Left colon (tissue), 2 donors: ENCODE measurements at places on chromosomes 3 and 15. TPM values are rescaled to one million over a fixed set of nuclear protein-coding genes. Genes with fewer than 3 reads are reported as not detected.

The GHRL gene
- 1.1 TPM for total RNA-seq

The CAMK2N2 gene
- not detected for total RNA-seq

The IL1RAP gene
- total RNA-seq: 6.1 TPM

The CCR8 gene
- total RNA-seq: not detected

The KCNH8 gene
- total RNA-seq: 0.92 TPM

The LAMB2 gene
- 66.1 TPM for total RNA-seq

The MYO1E gene
- total RNA-seq: 331 TPM

The SEMA7A gene
- total RNA-seq: 1.7 TPM

The COLQ gene
- 1.7 TPM for total RNA-seq

The EBLN2 gene
- total RNA-seq: 3.2 TPM

The GOLGA6A gene
- total RNA-seq: not detected

The RPL39L gene
- 3.2 TPM for total RNA-seq

The PTX3 gene
- total RNA-seq: 2.1 TPM

The B3GNT5 gene
- 80.3 TPM for total RNA-seq

The ITGB5 gene
- total RNA-seq: 103 TPM

The GHSR gene
- not detected for total RNA-seq

The ROBO2 gene
- total RNA-seq: 1.4 TPM

The USF3 gene
- 25.6 TPM for total RNA-seq

The C3orf85 gene
- total RNA-seq: 31.9 TPM

The GOLGA8N gene
- 2.9 TPM for total RNA-seq

The FBXO40 gene
- not detected for total RNA-seq

The WDR93 gene
- total RNA-seq: not detected

The C2CD4B gene
- total RNA-seq: 2.8 TPM

The UROC1 gene
- not detected for total RNA-seq

The AMOTL2 gene
- total RNA-seq: 17.6 TPM

The KIF7 gene
- total RNA-seq: 1.7 TPM

The TXNRD3 gene
- 4.8 TPM for total RNA-seq

The IL20RB gene
- 0.89 TPM for total RNA-seq

The CPLX3 gene
- total RNA-seq: not detected

The XYLB gene
- total RNA-seq: 18.0 TPM

The ZNF619 gene
- 11.7 TPM for total RNA-seq

The GLDN gene
- total RNA-seq: 3.2 TPM

The CDCP1 gene
- 97.0 TPM for total RNA-seq

The ISLR gene
- total RNA-seq: 10.2 TPM

The SERPINI2 gene
- not detected for total RNA-seq

The GPR149 gene
- total RNA-seq: not detected

The MELTF gene
- total RNA-seq: 14.4 TPM
